Left renal cortex interstitium (tissue), 4 donors: ENCODE measurements at places on chromosomes 16 and 17.

GRCh38 chr16:78147911-78148401 is 48.5 kb downstream of the WWOX start:
- peak; percentile 30 for DNase-seq

DNA sequence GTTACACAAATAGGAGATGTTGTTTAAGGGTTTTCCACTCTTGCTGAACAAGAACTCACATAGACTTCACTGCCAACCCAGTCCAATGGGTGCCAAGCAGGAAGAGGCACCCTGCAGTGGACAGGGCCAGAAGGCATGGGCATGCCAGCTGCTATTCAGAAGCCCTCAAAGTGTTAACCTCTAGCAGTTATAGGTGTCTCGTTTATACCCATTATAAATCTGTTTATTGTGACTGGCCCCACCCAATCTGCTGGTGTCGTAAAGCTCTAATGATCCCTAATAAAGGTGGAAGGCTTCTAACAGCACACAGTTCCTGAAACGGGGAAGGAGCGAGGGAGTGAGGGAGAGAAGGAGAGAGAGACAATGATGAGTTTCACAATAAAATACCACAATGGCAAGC is 23.9 kb downstream of the HNF1B start:
- DNase-seq = no peak

GRCh38 chr16:59013930-59014329 is 279.8 kb upstream of the GOT2 start:
- no peak for DNase-seq

DNA sequence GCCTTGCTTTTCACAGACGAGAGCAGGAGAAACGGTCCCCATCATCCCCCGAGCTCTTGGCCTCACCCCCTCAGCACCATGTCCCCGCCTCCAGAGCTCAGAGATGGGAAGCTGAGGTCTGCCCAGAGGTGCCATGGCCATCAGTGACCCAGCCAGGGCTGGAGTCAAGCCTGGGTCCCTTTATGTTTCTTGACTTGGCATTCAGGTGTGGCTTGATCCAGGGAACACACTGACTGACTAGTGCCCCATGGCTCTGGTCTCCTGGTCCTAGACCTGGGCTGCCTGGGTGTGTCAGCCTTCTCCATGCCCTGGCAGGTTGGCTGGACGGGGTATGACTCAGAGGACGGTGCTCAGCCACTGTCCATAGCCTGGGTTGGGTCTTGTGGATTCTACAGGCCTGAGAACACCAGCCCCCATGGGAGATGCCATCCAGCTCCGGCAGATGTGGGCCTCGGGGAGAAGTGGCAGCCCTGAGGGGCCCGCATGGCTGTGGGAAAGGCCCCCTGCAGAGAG is 54.2 kb downstream of the ZFPM1 start:
- DNase-seq = no peak

GRCh38 chr17:42441371-42442195 is 17.1 kb upstream of the ATP6V0A1 start:
- no peak for DNase-seq

- DNase-seq = no peak
Observed at GRCh38 chr16:32116080-32116479, 137.0 kb upstream of the TP53TG3D start.

DNA sequence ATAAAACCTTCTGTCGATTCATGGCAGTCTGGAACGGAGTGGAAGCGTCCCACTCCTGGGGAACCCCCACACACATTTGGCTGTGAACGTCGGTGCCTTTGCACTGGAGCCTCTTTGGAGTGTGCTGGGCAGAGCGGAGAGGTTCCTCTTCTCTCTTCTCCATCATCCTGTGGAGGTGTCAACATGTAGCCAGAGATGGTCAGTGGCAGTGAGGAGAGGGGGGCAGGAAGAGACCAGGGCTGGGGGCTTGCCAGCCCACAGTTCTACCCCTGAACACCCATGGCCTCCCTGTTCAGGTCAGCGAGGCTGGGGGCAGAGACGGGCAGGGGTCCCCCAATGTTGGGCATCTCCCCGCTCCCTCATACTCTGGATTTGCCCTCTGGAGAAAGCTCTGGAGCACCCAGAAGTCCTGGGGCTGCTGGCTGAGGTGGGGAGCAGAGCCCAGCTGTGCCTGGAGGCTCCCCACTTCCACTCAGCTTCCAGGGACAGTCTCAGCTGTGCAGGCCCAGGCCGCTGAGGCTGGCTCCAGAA is 223.7 kb downstream of the SEC14L1 start:
- DNase-seq = no peak

- no peak for DNase-seq
Observed at GRCh38 chr17:78256707-78257591, 25.5 kb downstream of the TMEM235 start.

DNA sequence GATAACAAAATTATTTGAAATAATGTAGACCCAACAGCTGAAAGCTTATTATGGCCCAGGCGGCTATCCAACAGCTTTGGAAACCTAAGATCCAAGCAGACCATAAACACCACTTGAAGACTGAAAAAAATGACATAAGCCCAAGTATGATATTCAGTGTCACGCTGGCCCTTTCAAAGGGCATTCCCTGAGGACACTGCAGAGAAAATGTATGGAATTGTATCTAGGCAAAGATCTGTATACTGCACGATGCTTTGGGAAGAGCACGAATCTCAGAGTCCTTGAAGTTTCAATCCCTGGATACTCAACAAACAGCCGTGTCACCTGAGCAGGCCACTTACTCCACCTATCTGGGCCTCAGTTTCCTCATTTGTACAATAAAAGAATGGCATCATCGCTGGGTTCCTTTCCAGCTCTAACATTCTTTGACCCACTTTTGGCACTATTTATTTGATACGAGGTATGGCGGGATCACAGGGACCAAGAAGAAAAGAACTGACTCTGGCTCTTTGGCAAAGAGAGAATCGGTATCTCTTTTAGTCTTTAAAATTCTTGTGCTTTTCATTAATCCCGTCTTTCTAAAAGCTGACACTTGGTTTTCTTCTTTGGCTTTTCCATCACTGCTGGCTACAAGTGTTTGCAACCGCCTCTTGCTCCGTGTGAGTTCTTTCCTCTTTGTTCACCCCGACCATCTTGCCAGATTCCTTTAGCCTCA is 1.2 kb downstream of the STAT5B start:
- no peak for DNase-seq

DNA sequence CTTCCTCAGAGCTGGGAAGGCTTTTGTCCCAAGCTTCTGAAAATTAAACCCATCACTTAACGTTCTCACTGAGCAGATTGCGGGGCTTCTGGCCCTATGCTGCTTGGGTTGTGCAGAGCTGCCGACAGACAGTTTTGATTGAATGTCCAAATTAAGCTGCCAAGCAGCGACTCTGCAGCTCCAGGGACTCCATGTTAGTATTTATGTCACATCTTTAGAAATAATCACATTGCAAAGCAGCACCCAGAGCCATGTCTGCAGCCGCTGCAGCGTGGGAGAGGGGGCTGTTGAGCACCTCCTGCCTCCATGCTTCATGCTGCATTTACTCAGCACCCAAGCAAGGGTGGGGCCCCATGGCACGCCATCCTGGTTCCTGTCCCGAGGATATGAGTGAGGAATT is 178.2 kb upstream of the CACNG3 start:
- DNase-seq = no peak

- no peak for DNase-seq
Observed at GRCh38 chr17:40093005-40093579, 7.3 kb downstream of the NR1D1 start.

- no peak for DNase-seq
Observed at GRCh38 chr16:70808371-70808770, 7.4 kb upstream of the VAC14 start.

- no peak for DNase-seq
Observed at GRCh38 chr17:21278450-21279197, 5.9 kb upstream of the MAP2K3 start.

- DNase-seq = no peak
Observed at GRCh38 chr16:54462151-54462651, 175.6 kb upstream of the IRX3 start.

- DNase-seq = no peak
Observed at GRCh38 chr16:67021321-67021720, 7.6 kb upstream of the CBFB start.

GRCh38 chr17:326010-326621 is 26.5 kb downstream of the RPH3AL start:
- DNase-seq = no peak

GRCh38 chr17:39757931-39758873 is 20.5 kb downstream of the GRB7 start:
- DNase-seq = no peak

- no peak for DNase-seq
Observed at GRCh38 chr16:46949241-46949892, 24.1 kb downstream of the DNAJA2 start.

DNA sequence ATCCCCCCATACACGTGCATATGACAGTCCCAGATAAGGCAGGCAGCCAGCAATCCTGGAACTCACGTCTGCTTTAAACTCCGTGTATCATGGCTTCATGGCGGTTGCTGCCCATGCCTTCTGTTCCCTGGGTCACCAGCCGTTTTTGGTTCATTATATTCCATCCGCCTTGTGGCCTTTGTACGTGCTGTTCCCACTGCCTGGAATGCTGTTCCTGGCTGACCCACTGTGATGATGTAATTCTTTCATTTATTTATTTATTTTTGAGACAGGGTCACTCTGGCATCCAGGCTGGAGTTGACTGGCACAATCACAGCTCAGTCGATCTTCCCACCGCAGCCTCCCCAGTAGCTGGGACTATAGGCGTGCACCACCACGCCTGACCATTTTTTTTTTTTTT is 136.7 kb upstream of the GSE1 start:
- DNase-seq = no peak

- no peak for DNase-seq
Observed at GRCh38 chr17:80927791-80928216, 63.8 kb upstream of the CHMP6 start.

DNA sequence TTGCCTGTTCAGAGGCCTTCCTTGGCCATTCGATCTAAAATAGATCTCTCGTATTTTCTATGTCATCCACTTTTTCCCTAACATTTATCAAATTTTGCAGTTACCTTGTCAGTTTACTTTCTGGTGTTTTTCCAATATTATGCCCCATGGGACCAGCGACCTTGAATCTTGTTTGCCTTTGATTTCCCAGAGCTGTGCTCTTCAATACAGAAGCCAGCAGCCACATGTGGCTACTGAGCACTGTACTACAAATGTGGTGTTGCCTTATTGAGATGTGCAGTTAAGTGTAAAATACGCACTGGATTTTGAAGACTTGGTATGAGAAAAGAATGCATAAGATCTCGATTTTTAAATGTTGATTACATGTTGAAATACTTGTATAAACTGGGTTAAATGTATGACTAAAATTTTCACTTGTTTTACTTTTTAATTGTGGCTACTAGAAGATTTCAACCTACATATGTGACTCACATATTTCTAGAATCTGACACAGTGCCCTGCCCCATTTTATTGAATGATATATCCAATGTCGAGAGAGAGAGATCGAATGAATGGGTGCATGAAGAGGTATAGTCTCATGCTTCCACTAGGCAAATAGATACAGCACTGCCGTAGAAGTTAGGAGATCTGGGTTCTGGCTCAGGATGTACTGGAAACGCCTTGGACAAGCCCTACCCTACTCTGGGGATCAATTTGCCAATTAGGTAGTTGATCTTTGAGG is 824 bp upstream of the PSME3 start:
- DNase-seq = no peak

DNA sequence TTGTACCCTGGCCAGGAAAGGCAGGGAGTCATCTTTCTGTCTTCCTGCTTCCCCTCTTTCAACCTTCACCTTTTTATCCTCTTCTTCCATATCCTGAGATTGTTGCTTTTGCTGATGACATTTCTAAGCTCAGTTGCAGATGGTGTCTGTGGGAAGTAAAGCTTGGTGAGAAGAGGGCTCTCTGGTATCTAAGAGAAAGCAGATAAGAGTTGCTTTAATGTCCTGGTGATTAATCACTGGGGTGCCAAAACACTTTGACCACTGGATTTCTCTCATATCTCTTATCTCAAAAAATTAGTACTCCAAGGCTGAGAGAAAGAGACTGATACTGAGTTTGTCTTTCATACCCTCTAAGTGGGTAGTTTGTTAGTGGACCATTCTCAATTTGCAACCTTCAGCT is 71.3 kb downstream of the NEUROD2 start:
- DNase-seq = no peak

DNA sequence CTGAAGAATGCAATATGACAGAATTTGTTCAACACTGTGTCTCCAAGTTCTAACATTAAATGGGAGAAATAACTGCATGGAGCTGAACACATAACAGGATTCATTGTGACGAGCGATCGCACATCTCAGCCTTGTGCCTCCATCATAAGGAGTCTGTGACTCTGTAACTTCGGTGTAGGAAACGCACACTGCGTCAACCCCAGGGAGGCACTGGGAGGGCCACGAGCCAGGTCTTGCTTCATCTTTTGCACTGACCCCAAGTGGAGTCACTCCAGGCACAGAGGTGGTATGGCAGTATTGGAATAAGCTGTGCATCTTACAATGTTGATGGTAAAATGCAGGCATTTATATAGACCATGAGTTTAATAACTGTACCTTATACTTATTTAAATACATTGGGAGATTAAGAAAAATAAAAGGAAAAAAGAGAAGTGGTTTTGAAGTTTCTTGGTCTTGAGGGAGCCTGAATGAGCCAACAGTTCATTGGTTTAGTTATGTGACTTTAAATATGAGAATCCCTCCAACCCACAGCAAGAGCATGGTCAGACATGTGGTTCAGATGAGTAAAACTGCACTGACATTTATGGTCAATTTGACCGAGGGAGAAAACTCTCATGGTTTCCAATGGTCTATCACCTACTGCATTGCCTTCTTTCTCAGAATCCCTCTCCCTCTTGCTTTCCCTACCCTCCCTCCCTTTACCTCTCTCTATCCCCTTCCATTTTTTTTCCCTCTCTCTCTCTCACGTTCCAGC is 5.7 kb upstream of the PMP22 start:
- DNase-seq = no peak

GRCh38 chr17:35765086-35765710 is 4.5 kb downstream of the C17orf50 start:
- no peak for DNase-seq

- DNase-seq = no peak
Observed at GRCh38 chr16:90023078-90023447, 3.8 kb upstream of the DBNDD1 start.

DNA sequence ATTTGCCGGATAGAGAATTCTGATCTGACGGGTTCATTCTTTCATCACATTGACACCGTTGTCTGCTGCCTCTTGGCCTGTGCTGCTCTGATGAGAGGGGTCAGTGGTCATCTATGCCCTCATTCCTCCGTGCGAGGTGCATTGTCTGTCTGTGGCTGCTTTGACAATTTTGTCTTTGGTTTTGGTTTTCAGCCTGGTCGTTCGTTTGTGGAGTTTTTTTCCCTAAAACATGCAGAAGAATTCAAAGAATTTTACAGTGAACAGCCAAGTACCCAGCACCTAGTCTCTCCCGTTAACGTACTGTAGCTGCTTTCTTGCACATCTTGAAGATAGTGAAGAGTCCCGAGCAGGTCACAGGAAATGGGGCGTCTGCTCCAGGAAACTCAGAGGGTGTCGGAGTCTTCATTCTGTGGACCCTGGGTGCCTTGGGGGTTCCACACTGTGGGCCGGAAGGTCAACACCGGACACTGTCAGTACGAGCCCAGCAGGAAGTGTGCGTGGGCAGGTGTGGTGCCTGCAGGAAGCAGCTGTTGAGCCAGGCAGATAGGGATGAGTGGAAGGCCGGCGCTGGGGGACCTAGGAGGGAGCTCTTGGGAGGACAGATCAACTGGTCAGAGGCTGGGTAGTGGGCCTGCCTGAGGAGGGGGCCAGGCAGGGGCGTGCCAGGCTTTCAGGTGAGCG is 28.2 kb downstream of the CRAMP1 start:
- DNase-seq = no peak

- no peak for DNase-seq
Observed at GRCh38 chr16:75301804-75302203, 50.4 kb upstream of the BCAR1 start.
